ENCODE measurements at places on chromosomes 4 and X.

GRCh38 chr4:24995346-24995919, 35.3 kb downstream of the LGI2 start:
- no peak for DNase-seq

- no peak for DNase-seq
Measured at GRCh38 chr4:117137145-117137544, 51.8 kb upstream of the TRAM1L1 start.

GRCh38 chr4:41232856-41233255, 18.5 kb upstream of the APBB2 start:
- DNase-seq = no peak

GRCh38 chrX:47649781-47650163, 591 bp downstream of the ELK1 start:
- no peak for DNase-seq

GRCh38 chrX:103877571-103877970, 45.5 kb upstream of the RAB9B start:
- DNase-seq = peak; percentile 1

- no peak for DNase-seq
Measured at GRCh38 chrX:21986596-21986995, 45.5 kb upstream of the PHEX start.

DNA sequence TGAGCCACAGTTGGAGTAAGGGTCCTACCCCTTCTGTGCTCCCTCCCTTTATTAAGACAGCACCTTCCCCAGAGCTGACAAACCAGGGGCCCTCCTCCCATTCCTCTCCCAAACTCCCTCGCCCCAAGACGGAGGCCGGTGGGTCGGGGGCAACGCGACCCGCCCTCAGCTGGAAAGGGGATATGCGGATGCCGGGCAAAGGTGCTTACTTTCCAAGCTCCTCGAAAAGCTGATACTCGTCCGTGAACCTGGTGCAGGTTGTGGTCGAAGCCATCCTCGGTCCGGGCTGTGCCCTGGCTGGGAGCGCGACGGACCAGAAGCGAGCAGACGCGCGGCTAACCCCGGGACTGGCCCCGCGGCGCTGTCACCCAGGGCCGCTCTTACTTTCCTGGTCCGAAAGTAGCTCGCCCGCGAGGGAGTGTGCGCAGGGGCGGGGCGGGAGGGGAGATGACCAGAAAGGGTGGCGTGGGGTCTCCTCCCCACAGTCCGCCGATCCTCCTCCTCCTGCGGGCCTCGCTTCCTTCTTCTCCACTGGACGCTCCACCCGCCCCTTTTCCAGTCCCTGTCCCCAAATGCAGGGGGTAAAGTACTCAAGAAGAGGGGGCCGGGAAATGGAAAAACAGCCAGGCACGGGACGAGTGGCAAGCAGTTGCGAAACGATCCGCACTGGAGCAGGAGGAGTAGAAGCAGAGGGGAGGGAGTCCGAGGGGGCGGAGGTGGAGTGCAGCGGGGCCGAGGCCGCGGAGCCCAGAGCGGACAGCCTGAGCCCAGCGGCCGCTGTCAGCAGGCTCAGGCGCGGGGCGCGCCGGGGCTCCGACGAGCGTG, 531 bp downstream of the CAMK2D start:
- DNase-seq = peak; percentile 64

DNA sequence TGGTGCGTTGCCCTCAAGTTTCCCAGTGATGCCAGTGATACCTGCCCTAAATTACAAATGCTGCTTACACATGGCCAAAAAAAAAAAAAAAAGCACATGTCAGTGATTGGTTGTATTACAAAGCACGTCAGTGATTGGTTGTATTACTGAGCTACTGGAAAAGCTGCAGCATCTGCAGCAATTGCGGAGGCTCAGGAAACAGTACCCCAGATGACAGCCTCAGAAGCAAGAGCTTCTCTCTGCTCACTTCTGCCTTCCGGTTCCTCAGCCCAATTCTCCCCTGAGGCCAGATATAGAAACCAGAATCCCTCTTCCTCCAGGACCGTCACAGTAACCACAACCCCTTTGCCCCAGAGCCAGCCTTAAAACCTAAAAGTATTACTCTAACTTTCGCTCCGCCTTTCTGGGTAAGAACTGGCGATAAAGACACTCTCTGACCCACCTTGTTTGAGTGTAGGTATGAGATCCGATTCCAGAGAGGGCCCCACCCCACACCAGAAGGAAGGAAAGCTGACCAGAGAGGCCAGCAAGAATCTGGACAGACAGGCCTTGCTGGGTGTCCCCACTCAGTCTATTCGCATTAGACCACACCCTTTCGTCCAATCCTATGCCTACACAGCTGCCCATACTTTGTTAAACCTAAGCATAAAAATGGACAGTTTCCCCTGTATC, 85.0 kb upstream of the SORBS2 start:
- DNase-seq = no peak

- DNase-seq = no peak
Measured at GRCh38 chrX:40132751-40133150, 35.0 kb upstream of the BCOR start.

DNA sequence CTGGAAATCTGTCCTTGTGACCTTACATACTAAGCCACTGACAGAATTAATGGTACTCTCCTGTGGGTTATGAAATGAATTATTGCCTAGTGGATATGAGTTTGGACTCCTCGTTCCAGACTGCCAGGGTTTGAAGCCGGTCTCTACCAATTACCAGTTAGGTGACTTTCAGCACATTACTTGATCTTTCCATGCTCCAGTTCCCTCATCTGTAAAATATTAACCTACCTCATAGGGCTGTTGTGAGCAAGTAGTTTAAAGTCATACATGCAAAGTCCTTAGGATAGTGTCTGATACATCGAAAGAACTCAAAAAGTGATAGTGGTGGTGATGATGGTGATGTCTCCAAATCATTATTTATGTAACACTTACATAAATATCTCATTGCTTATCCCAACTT, 373.5 kb upstream of the ARX start:
- no peak for DNase-seq

DNA sequence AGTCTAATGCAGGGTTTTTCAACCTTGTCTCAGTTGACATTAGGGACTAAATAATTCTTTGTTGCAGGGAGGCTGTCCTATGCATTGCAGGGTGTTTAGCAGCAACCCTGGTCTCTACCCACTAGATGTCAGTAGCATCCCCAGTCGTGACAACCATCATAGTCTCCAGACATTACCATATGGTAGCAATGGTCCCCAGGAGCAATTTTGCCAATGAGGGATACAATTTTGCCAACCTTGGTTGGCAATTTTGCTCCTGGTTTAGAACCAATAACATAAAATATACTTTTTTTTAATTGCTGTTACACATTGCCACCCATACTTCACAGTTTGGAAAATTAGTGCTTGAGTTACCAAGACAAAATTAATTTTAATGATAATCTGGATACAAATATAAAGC, 6.0 kb downstream of the EREG start:
- peak; percentile 9 for DNase-seq

DNA sequence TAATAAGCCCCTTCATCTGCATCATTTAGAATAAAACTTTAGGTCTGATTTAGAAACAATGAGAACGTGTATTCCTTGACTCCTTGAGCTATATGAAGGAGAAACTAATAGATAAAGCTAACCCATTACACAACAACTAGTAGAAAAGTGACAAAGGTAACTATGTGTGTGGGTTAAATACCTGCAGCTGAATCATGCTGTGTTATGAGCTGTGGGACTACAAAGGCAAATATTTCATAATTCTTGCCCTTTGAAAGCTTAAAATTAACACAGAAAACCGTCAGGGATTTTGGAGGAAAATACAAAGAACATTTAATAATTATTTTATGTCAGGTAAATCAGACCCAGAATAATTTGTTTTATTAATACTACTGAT, 898 bp upstream of the NDP start:
- no peak for DNase-seq

- no peak for DNase-seq
Measured at GRCh38 chrX:123185721-123186120, 1.6 kb downstream of the GRIA3 start.

DNA sequence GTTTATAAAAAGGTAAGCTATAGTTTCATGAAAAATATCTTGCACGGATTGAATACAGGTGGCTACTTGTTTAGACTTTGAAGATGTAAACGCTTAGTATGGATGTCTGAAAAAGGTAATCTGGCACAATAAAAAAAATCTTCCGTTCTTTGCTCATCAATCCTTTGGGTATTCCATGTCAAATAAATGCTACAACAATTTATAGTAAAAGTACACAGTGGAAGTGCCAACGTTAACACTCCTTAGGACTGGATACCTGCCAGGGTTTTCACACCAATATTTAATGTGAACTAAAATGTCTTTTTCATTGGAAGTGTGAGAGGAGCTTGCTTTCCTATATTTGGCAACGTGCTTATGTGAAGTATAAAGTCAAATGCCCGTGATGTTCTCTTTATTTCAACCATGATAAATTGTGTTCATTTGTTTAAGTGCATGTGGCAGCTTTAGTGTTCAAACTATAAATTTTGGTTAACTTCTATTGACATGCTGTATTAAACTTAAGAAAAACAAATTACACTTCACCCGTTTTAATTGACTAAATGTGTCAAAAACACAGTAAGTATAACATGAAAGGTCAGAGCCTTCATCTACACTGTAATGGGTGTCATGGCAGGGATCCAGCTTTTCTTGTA, 121.7 kb upstream of the HAND2 start:
- DNase-seq = no peak

DNA sequence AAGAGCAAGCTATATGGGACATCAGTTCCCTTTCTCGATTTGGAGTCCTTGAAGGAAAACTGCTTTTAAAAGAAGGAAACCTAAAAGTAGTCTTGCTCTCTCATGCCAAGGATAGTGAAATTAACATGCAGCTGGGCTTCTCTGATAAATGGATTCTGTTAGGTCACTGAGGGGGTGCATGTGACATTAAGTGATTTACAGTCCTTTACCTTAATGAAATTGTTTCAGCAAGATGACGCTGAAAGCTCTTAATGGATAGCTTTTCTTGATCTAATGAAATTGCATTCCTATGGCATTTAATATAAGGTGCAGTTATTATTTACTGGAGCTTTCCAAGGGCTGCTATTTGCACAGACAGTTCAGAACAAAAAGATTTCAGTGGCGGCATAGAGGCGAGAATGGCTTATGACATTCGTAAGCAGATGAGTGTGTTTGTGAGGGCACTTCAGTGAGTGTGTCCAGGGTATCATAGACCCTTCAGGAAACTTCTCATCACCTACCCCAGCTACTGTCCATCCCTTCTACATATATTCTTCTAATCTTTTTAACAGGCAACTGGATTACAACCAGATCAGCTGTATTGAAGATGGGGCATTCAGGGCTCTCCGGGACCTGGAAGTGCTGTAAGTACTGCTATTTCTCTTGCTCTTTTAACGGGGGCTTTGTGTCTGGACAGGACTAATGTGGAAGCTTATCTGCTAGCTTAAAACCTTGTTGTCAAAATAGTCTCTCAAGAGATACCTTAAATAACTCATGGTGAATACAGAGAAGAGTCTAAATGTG, 219.9 kb upstream of the PACRGL start:
- DNase-seq = no peak

DNA sequence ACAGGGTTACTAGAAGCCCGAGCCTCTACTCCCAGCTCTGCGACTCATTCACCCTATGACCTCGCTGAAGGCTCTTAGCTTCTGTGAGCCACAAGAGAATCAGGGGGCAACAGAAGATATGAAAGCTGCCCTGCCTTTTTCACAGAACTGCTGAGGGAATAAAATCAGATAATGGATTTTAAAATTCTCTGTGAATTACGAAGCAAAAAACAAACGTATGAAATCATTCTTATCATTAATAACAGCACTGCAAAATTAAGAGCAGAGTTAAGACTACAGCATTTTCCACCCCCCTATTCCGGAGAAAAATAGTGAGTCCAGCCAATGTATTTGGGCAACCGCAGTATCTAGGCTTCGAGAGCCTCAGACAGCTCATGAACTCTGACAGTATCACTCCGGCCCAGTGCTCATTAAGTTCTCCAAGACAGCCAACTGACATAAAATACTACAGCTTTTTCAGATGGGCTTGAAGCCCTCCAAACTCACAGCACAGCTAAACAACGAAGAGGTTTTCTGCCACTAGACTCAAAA, 33.4 kb downstream of the AFAP1 start:
- DNase-seq = no peak

DNA sequence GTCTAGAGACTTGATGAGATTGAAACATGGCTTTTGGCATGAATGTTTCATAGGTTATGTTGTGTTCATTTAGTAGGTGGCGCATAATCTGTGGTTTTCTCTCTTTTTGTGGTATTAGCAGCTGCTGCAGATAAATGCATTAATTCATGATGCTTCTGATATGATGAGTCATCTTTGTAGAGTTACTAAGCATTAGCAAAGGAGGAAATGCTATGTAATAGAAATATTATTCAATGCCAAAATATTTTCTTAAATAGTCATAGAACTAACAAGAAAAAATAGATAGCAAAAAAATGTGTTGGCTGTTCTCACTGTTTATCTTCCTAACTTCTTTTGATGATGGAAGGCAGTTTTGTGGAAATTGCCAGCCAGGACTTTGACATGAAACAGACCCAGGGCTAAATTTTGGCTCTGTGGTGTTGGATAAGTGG, 3.6 kb downstream of the ZXDB start:
- no peak for DNase-seq

- DNase-seq = no peak
Measured at GRCh38 chrX:110181459-110182137, 136.3 kb downstream of the AMMECR1 start.

GRCh38 chr4:101187841-101188240, 159.5 kb downstream of the PPP3CA start:
- no peak for DNase-seq

DNA sequence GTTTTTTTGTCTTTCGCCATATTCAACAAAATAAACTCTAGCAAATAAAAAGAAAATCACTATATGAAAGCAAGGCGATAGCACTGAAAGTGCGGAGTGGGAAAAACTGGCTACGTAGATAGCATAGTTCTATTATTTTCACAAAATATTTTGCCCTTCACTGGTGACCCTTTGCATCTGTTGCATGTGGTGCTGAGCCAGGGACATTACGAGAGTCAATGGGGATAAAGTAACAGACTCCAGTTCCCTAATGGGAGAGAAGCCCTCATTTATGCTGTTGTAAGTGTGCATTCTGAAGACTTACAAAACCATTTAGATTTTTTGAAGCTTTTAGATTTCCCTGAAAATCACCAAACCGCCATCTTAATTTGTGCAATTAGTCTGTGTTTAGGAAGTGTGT, 501.6 kb downstream of the PPARGC1A start:
- no peak for DNase-seq

DNA sequence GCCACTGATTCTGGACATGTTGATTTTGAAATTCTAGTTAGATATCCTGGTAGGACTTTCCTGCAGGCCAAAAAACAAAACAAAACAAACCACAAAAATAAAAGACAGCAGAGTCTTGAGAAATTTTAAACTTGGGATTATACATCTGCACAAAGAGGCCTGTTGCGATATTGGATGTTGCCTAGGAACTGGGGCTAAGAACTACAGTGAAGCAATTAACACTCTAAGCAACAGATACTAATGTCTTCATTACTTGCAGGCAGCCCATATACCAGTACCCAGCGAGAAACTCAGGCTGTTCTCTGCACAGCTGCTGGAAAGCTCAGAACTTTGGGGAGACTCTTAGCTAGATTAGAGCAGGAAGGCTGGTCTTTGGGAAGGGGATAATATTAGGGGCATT, 69.1 kb upstream of the SCOC start:
- no peak for DNase-seq

Data from stimulated activated naive CD8-positive, alpha-beta T cell treated with anti-CD3 and anti-CD28 coated beads, Interleukin-15, Interleukin-2, amounts not matched to agents 100 U/mL and 50 U/mL, for 24 hours (primary cell).